ENCODE measurements at places on chromosomes 2 and 18.

DNA sequence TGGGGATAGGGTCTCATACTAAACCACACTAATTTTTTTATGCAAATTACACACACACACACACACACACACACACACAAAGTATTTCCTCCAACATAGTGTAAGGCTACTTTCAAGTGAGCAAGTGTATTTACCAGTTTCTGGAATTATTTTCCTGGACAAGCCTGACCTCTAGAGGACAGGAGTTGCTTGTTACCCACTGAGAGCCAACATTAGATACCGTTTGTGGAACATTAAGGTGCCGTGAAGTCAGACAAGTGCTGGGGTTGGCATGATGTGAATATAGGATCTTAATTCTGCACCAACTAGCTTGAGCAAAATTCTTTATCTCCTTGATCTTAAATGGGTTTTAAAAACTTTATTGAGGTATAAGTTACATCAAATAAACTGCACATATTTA is 39.3 kb upstream of the SERPINB2 start:
- no peak for DNase-seq

DNA sequence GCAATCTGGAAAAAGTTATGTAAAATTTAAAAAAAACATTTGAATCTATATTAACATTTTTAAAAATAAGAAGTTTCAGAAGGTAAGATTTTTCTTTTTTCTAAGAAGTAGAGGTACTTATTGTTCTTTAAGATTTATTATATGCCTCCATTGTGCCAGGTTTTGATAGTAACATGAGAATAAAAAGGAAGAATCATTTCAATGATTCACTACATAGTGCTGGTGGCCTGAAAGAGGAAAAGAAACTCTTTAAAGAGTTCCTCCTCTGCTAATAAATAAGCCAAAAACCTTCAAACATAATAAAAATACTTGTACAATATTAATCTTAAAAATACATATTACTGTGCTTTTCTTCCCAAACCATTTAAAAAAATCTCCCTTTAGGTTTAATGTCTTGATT is 69.0 kb downstream of the ANKRD44 start:
- DNase-seq = no peak

- no peak for DNase-seq
Observed at GRCh38 chr18:58828399-58829121, 36.1 kb upstream of the ZNF532 start.

DNA sequence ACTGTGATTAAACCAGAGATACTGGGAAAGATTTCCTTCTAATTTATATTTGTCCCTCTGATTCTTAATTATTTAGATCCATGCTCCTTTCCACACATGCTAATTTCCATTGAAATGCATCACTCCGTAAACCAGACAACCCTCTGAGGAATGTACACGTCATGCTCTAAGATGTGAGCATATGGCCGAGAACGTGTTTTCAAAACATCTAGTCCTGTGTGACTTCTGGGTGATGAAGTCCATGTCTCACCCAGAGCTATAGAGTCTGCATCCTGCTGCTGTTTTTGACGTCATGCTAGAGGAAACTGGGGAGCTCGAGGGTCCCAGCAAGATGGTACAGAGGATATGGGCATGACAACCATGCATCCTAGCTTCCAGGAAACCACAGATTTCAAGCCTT is 53.6 kb downstream of the CAPN13 start:
- DNase-seq = no peak

DNA sequence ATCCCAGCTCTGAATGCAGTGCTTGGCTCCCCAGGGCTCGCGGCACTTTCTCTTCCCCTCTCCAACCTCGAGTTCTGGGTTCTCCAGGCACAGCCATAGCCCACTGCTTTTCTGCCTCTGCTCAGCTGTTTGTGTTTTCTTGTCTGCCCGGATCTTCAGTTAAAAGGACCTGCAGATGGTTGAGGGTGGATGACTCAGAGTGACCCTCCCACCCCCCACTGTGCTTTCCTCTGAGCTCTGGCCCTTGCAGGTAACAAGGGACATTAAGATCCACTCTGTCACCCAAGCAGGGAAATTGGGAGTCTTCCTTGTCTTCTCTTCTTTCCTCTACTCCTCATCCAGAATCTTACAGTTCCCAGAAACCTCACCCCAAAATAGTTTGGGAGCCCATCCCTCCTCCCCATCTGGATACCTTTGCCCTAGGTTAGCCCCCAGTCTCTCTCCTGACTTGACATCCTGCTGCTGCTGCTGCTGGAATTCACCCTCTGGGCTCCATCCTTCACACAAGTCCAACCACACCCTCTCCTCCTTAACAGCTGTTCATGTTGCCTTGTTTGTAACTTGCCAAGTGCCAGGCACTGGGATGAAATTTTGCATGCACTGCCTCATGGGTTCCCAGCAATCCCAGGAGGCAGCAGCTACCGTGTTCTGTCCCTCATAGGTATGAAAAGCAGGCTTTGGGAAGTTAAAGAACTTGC is 157.9 kb upstream of the TTC39C start:
- DNase-seq = no peak

DNA sequence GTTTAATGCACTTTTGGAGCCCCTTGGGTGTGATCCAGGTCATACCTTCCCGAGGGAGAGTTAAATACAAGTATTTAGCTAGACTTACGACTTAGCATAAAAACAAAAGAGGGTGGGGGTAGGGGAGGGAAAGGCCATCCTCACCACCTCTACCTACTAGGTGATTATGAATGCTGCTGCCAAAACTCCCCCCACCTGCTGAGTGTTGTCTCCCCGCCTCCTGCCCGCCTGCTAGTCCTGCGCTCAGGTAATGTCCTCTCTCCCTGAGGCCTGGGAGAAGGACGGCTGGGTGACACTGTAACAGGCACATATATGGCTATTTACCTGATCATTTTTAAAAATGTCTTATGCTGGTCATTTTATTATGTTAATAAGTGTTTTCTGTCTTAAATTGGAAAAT is 3.0 kb upstream of the NCKAP5 start:
- DNase-seq = no peak

GRCh38 chr2:218852911-218853667 is 6.5 kb upstream of the WNT6 start:
- DNase-seq = peak; percentile 57

DNA sequence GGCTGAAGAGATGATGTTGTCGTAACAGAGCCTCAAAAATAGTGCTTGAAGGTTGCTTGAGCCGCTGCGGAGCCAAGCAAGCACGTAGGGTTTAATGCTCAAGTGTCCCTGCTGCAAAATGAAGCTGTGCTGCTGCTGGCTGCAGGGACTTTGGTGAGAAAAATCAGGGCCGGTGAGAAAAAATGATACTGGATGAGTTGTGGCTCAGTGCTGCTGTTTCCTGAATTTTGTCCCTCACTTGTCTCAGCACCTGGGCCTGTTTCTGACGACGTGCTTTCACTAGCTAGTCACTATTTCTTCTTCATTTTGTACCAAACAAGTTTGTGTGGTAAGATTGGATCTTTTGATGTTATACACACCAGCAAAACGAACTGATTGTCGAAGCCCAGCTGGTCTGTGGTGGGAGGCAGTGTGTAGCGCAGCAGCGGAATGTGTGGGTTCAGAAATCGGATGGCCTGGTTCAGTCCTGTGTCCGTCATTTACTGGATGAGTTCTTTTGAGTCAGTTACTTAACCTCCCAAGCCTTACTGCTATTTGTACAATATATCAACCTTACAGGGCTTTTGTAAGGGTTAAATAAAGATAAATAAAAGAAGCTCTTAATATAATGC is 172.8 kb upstream of the FOSL2 start:
- DNase-seq = no peak

GRCh38 chr2:227880460-227880859 is 9.0 kb downstream of the DAW1 start:
- no peak for DNase-seq

DNA sequence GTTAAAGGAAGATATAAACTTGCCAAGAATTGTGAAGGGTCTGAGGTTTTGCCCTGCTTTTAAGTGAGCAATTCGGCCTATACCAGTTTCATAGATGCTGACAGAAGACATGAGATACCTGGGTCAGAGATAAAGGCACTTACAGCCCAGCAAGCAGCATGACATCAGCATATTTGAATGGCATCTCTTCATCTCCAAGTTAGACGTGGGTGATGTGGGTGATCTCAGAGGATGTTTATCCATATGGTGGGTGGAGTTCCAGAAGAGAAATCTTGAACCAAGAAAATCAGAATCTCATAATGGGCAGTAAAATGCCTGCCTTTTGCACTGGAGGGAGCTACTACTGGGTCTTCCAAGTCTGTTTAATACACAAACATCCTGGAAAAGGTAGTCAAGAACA is 44.7 kb downstream of the GYPC start:
- no peak for DNase-seq

GRCh38 chr2:232873909-232874641 is 4.0 kb downstream of the SNORC start:
- DNase-seq = no peak

DNA sequence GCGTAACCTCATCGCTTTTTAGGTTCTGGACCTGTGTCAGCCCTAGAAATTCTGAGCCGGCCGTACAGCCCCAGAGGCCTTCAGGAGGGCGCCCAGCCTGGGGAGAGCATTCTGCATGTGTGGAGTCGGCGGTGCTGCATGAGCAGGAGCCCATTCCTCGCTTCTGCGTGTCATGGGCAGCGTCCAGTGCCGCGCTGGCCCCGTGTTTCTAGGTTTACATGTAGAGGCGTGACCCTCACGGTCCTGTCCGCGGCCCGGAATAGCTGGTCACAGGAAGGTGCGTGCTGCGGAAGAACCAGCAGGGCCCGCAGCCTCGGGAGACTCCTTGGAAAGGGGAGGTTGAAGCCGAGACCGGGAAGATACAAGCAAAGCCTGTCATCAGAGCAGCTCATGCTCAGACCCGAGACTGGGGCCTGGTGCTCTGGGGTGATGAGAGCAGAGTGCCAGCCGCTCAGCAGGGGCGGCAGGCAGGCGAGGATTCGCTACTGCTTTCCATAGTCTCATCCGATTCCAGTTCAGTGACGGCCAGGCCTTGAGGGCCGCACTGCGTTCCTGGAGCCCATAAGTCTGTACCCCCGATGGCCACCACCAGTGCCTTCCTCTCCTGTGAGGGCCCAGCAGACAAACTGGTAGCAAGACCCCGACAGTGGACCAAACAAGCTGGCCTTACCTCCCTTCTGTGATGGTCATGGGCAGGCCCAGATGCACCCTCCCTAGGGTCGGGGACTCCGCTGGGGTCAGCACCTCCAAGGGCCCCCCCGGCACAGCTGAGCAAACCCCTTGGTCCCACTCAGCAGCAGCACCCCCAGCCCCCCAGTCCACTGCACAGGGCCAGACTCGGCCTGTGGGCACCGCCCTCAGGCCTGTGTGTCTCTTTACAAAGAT is 15.6 kb upstream of the NFATC1 start:
- DNase-seq = no peak

DNA sequence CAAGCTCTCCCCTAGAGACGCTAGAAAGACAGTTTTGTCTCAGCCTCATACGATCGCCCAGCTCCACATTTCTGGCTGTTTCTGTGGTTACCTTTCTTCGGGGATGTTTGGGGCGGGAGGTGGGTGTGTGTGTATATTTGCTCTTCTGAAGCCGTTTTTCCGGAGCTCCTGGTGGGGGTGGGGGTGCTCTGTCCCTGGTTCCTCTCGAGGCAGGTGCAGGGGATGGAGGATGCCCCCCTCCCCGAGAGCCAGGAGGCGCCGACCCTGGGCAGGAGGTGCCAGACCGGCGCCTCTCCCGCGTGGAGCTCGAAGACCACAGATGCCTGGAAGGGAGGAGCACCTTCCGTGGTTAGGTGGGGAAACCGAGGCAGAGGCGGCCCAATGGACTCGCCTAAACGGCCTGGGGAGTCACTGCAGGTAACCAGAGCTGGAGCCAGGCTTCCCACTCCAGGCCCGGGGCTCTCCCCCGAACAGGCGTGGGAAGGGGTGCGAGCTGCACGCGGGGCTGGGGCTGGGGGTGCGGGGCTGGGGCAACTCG is 694 bp upstream of the HPCAL1 start:
- DNase-seq = no peak

DNA sequence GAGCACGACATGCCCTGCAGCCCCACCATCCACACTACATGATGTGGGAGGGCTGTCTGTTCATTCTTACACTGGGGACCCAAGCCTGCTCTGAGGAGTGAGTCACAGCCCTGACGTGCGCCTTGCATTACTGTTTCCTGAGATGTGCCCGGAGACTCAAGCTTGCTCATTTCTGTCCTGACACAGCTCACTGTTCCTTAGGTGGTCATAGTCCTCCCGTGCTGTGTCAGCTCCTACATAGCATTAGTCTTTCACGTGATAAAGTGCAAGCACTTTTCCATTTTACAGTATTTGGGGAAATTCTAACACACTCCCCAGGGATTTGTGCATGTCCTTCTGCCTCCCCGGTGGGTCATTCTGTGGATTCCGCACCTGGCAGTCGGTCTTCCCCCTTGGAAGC is 46.2 kb upstream of the TRIM43B start:
- DNase-seq = no peak

- DNase-seq = no peak
Observed at GRCh38 chr2:367246-367645, 79.4 kb upstream of the ALKAL2 start.

DNA sequence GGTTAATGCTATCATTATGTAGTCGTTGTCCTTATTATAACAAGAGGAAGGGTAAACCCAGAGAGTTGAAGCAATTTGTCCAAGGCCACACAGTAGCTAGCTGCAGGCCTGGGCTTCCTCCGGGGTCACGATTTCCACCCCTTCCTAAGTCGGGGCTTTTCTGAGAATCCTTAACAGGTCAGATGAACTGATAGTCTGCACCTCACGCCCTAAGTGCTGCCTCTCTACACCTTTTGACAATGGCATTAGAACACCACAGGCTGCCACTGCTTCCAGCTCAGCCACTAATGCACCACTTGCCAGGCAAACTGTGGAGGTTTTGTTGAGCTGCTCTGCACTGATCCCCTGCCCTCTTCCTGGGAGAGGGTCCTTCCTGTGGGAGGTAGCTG is 37.7 kb downstream of the FOSL2 start:
- no peak for DNase-seq

DNA sequence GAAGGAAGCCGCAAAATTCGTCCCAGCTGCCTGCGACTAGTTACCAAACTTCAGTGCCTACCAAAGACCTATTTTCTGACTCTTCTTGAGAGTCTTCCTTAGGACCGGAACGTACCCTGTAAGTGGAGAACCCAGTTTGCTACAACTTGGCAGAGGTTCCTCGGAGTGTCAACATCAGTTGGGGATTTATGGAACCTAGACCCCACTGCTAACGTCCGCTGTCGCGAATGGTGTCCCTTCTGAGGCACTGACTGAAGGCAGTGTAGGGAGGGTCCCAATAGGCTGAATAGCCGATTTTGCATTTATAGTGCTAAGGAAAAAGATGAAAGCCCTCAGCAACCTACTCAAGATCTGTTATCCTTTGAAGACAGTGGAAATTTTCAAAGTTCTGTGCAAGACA is 568 bp upstream of the STK17B start:
- DNase-seq = no peak

DNA sequence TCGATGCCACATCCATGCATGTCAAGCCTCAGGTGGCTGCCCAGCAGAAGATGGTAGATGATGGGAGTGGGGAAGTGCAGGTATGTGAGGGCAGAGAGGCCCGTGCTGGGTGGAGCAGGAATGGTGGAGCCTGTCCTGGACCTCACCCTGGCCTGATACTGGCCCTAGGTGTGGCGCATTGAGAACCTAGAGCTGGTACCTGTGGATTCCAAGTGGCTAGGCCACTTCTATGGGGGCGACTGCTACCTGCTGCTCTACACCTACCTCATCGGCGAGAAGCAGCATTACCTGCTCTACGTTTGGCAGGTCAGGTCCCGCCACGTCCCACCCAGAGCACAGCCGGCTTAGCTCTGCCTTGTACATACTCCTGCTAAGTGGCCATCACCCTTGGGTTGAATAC is 13.0 kb downstream of the VIL1 start:
- DNase-seq = no peak

All from activated gamma-delta T cell treated with Interleukin-2 at 50 U/mL for 16 hours (primary cell).